Retina (tissue), 1 donor: ENCODE measurements at places on chromosomes 7 and 10.

DNA sequence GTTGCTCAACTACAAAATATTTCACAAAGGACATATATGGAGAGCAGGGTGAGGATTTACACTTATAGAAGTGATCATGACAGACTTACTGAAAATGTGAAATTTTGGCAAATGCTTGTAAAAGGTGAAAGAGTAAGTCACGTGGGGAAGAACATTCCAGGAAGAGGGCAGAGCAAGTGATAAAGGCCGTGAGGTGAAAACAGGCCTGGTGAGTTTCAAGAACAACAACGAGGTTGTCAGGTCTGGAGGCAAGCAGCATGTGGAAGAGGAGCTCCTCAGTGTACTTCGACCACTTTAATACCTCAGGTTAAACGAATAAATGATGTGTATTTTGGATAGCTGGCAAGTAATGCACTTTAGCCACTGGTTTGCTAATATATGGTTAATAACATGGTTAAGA, 706.7 kb downstream of the PCDH15 start:
- no peak for DNase-seq

GRCh38 chr7:28804990-28805389, 153.1 kb downstream of the TRIL start:
- no peak for DNase-seq

GRCh38 chr10:8404721-8405120, 350.2 kb downstream of the GATA3 start:
- no peak for DNase-seq

DNA sequence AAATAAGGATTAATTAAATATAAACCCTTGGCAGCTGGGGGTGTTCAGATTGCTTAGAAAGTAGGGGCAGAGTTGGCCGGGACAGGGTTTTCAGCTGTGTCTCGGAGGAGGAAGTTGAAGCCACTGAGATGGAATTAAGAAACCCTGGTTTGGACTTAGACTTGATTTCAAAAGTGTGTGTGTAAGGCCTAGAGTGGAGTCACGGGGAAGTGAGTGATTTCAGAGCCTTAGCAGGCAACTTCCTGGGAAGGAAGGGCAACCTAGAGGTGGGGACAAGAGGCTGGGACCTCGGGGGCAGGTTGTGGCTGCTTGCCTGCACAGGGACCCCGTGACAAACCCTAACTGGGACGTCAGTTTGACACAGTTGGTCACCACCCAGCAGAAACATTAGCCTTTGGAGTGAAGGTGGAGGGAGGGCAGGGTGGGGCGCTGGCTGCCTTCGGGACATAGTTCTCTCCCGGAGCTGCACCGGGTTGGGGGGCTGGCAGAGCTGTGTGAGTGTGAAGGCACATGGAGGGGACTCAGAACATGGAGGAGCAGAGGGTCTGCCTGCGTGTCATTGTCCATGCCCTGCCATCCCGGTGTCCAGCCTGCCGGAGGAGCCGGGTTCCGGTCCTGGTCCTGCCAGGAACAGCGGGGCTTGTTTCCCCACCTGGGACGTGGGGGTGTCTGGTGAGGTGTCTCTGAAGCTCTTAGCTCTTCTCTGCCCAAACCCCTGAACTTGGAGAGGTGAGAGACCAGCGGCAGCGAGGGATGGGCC, 1.8 kb downstream of the BRI3 start:
- DNase-seq, result no peak

DNA sequence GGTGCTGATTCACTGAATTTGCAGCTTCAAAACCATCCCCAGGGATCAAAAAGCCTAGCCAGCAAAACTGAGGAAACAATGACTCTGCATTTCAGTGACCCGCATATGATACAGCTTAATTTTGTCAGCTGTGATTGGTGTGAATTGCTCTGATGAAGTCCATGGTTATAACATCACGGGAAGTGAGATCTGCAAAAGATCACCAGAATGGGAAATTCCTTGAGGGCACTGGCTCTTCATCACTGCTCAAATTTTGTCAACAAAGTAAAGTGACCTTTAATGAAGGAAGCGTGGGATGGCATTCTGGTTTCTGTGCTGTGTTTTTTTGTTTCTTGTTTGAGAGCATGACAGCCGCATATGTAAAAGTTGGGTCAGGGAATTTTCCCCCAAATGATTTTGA, 745.9 kb downstream of the GATA3 start:
- no peak for DNase-seq

GRCh38 chr10:69541463-69541862, 31.8 kb downstream of the NEUROG3 start:
- no peak for DNase-seq

DNA sequence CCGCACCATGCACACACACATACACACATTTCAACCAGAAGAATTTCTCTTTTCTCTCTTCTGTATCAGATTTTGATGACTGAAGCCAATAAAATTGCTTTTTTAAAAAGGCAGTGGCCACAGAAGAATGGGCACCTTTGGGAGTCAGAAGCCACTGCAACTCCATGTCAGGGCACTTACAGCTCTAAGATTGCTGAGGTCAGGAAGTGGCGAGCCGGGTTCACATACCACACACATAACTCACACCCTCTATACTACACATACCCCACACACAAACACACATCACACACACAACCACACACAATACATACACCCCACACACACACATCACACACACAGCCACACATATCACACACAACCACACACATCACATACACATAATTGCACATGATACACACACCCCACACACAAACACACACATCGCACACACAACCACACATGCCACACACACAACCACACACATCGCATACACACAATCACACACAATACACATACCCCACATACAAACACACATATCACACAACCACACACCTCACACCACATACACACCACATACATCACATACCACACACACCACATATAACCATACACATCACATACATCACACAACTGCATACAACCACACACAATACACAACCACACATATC, 31.2 kb downstream of the GPRIN2 start:
- DNase-seq, result no peak

DNA sequence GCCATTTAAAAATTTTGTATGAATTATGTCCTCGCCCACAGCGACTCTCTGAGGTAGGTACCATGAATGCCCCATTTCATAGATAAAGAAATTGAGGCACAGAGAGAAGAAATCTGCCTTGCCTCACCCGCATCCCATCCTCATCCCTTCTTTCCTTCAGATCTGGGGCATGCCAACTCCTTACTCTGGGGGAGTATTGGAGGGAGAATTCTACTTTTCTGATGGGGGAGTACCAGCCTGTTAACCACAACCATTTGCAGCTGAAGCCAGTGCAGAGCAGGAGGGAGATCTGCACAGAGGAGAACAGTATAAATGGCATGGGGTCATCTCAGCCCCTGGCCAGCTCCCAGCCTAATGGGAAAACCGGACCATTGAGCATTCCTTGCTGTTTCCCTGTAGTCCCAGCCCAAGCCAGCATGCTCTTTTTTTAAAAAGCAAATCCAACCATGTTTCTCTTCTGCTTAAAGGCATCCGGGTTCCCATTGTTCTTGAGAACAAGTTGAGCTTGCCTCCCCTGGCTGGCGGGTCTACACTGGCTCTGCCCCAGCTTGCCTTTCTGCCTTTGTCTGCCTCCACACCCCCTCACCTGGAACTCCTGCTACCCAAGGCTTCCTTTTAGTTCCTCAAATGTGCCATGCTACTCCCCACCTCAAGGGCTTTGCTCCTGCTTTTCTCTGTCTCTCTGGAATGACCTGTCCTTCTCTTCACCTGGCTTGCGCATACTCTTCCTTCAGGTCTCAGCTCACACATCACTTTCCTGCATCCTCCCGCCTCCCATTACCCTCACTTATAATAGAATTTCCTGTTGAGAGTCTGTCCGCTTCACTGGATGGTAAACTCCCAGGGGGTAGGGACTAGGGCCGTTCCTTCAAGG, 8.8 kb upstream of the ZNF503 start:
- DNase-seq, result no peak

- DNase-seq, result no peak
Measured at GRCh38 chr7:24793982-24794648, 36.9 kb upstream of the GSDME start.

GRCh38 chr10:124997306-124997705, 55.4 kb downstream of the ZRANB1 start:
- DNase-seq, result no peak

DNA sequence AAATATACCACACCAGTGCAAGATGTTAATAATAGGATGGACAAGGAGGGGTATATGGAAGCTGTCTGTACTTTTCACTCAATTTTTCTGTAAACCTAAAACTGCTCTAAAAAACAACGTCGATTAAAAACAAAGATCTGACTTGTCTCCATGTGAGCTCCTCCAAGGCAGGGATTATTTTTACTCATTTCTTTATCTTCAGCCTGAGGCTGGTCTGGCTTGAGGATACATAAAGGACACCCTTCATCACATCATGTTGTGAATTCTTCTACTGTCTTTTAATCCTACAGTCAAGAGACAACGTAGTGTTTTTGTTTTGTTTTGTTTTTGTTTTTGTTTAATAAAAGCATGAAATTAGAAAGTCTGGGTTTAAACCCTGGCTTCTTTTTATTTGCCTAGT, 486.9 kb downstream of the PLXNA4 start:
- no peak for DNase-seq

GRCh38 chr10:92407305-92408016, 116.5 kb downstream of the MARCHF5 start:
- no peak for DNase-seq

- no peak for DNase-seq
Measured at GRCh38 chr7:62361-63116, 129.8 kb upstream of the FAM20C start.

- DNase-seq, result no peak
Measured at GRCh38 chr7:105206985-105207384, 181.7 kb downstream of the SRPK2 start.

DNA sequence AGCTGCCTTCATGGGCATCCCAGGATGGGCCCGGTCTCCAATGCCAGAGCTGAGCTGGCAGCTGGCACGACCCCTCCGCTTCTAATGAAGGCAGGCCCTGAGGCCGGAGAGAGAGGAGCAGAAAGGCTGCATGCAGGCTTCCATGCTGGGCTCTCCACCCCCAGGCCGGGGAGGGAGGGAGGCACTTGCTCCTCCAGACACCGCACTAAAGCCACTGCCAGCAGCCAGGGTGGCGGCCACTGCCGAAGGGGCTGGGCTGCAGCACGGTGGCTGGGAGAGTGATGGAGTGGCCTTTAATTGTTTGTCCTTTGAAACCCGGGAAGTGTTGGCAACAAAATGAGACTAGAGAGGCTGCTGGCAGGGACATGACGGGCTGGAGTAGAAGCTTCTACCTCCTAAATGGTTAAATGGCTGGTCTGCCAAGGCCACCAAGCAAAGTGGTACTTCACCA, 236.5 kb downstream of the SKAP2 start:
- DNase-seq, result peak; percentile 80

- no peak for DNase-seq
Measured at GRCh38 chr10:37436357-37436756, 311.0 kb downstream of the ANKRD30A start.

GRCh38 chr7:155003092-155003375, at the start of gene PAXIP1:
Gene PAXIP1 (minus strand): TSS chr7:155003124. CDS start chr7:155002929, 195 bp downstream.
- DNase-seq, result peak; percentile 89

GRCh38 chr7:17185690-17186070, 112.8 kb upstream of the AHR start:
- no peak for DNase-seq

GRCh38 chr10:91120348-91120747, 100.1 kb upstream of the PCGF5 start:
- DNase-seq, result no peak

DNA sequence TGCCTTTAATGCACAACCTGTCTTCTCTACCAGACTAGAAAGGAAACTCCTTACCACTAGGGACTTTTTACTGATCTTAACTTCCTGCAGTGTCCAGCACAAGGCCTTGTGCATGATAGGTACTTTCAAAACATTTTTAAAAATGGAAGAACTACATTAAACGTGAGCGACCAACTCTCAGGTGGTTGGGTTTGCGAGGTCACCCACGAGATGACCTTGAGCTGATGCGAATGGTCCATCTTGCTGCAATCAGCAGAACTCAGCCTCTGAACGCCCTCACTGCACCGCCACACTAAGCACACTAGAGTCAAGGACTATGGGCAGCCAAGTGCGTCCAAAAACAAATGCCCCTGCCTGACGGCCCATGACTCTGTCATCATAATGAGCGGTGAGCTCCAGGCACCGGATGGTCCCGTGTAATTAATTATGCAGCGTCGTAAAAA, 34.9 kb upstream of the PTF1A start:
- no peak for DNase-seq

DNA sequence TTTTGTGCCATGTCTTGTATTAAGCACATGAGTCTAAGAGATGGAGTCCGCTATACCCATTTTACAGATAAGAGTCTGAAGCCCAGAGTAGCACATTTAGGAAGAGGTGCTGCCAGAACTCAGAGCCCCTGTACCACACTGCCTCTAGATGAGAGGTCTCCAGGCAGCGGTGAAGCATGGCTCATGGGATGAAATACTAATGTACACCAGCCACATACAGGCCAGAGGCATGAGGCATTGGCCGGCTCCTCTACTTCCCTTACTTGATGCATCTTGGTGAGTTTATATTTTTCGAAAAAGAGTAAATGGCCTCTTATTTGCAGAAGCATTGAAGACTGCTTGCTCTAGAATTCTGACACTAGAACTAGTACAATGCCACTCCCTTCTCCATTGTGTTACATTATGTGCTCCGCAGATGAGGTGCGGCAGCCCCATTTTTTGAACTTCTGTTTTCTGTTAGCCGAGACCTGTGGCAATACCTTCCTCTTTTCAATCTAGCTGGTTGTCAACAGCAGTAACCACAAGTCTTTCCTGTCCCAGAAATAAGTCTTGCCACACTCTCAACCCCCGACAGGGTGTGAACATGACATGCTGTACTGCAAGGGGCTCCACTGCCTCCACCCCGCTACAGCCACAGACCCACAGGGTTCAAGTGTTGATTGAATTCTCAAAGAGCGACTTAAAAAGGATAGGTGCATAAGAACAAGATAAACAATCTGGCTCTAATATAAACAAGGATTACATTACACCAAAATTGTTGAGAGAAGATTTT, 145.3 kb downstream of the CELF2 start:
- no peak for DNase-seq

DNA sequence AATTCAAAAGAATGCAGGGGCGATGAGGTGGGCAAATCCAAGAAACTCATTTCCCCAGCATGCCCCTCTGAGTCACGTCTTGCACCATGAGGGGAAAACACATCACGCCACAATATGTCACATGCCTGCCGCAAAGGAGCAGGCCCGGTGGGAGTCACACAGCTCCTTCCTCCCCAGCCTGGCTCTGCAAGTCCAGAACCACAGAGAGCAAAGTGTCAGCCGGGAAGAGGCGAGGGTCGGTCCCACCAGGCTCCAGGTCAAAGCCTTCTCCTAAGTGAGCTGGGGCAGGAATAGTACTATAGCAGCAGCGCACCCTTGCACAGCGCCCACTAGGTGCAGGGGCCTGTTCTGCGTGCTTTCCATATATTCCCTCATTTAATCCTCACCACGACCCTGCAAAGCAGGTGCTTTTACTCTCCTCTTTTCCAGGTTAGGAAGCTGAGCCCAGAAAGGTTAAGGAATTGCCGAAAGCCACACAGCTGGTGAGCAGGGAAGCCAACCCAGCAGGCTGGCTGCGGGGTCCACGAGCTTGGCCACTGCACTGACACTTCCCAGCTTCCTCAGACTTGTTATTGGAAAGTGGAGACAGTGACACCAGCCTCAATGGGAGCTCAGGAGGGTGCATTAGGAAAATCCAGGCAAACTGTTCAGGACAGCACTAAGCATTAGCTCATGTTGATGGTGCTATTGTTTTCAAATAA, 94.0 kb upstream of the ZMIZ1 start:
- no peak for DNase-seq

GRCh38 chr7:24912874-24913514, 67.0 kb downstream of the OSBPL3 start:
- DNase-seq, result no peak
